G401 (cell line): ENCODE measurements at places on chromosomes 3 and 15. TPM values are rescaled to one million over a fixed set of nuclear protein-coding genes. Genes with fewer than 3 reads are reported as not detected.

DNA sequence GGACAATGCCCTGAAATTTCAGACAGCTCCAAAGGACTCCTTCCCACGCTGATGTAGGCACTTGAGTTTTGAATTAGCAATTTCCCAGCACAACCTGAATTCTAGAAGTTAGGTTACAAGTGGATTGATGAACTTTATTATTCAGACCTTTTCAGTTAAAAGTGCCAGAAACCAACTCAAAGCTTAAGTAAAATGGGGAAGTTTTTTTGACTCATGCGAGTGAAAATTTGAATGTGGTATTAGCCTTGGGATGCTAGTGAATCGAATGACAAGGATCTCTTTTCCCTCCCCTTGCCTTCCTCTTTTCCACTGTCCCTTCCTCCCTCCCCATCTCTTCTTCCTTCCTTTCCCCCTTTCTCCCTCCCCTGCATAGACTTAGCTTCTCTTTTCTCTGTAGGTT is 295.1 kb upstream of the PROK2 start:
- DNase-seq = no peak

DNA sequence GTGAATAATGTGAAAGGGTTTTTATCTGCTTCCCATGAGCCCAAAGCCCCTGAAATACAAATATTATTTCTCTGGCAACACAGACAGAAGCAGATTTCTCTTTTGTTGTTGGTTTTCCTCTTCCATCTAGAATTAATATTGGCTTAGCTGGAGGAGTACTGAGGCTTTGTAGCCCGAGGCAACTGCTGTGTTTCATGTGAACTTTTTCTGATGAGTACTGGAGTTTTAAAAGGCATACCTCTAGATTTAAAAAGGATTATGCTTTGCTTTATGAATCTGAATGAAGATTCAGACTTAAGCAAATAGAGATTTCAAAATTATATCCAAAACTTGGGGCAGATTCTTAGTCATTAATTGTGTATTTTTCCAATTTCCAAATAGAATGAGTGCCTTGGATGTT is 50.9 kb downstream of the IQCH start:
- no peak for DNase-seq

IMPG2 gene
- total RNA-seq = not detected in 2 replicates

DNA sequence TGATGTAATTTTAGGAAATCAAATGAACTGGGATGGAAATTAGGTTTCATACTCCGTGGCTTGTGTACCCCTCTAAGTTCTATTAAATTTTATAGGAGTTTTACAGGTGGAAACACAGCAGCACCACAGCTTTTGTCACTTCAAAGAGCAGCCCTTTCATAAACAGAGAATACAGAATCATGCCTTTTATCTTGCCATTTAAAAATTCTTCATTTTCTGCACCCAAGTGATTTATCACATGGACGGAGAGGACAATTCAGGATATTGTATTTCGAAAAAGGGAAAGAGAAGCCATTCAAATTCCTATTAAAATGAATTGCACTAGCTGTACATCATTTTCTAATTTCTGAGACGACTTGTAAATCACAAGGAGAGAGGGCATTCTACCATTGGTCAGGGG is 245.4 kb downstream of the PTPRG start:
- DNase-seq = no peak

DNA sequence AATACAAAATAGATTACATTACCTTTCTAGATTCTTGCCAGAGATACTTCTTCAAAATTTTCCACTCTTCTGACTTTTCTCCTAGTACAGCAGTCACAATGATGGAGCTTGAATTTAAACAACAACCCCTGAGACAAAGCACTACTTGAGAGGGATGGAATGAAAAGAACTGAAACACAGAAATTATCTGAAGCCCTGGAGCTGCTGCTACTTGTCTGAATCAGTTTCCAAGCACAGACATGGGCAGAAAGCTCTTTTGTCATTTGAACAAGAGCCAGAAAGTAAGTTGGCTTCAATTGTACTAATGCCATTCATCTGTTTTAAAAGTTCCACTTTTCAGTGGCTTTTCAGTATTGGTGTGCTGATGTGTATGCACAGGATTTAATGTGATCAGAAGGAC is 718.5 kb upstream of the ARPP21 start:
- DNase-seq = peak; percentile 17

- no peak for DNase-seq
Measured at GRCh38 chr3:109045271-109046040, 72.5 kb downstream of the MORC1 start.

- no peak for DNase-seq
Measured at GRCh38 chr3:191425322-191425734, 35.6 kb upstream of the PYDC2 start.

- DNase-seq = no peak
Measured at GRCh38 chr3:140085001-140085400, 150.0 kb downstream of the CLSTN2 start.

FGD5 gene
- 0.25 and 0.58 TPM in 2 replicates for total RNA-seq

DNA sequence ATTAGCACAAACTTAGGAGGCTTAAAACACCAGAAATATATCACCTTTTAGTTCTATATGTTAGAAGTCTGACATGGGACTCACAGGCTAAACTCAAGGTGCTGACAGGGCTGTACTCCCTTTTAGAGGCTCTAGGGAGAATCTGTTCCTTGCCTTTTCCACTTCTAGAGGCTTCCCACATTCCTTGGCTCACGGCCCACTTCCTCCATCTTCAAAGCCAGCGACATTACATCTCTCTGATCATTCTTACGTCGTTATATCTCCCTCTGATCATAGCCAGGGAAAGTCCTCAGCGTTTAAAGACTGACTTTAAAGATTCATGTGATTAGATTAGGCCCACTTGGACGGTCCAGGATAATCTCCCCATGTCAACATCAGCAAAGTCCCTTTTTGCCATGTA is 166.3 kb downstream of the GREM1 start:
- no peak for DNase-seq

DNA sequence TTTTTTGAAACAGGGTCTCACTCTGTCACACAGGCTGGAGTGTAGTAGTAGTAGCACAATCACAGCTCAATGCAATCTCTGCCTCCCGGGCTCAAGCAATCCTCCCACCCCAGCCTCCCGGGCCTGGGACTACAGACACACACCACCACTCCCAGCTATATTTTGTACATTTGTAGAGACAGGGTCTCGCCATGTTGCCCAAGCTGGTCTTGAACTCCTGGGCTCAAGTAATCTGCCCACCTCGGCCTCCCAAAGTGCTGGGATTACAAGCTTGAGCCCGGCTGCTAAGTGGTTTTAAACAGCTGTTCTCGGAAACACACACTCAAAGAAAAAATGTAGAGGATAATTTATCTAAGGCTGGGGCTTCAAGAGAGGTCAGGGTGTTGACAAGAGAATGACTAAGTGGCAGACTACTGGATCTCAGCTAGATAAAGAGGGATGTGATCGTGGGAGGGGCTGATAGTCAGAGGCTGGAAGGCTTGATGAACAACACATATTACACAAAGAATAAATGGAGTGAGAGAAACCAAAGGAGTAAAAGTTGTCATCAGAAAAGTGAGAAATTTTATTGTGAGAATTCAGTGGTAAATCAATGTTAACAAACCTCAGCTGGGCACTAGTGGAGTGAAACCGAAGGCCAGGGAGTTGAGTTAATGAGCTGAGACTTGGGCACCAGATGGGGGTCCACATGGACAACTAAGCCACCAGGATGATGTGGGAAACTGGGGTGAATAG is 6.7 kb downstream of the CCR5AS start:
- DNase-seq = no peak

DNA sequence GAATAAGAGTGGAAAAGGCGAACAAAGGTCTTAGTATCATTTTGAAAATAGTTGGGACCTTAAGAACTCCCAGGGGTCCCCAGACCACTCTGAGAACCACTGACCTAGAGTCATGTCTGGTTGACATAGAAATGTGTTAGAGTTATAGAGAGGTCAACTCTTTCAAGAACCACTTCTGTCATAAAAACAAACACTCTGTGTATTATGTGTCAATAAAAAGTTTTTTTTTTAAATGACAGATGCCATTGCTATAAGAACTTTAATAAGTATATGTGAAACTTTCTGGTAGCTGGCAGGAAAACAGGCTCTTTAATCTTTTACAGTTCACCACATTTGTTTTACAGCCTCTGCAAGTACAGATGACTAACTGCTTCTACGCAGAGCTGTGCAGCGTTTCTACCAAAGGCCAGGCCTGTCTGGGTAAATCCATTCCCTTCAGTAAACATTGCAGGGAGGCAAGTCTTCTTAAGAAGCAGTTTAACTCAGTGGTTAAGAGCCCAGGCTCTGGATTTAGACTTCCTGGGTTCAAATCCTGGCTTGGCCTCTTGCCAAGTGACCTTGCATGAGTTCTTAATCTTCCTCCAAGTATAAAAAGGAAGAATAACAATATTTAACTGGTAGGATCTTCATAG is 56.6 kb downstream of the RFTN1 start:
- no peak for DNase-seq
